ENCODE measurements at places on chromosomes 3 and 15.
A peak's percentile ranks its signal among the peaks of the same experiment; 100 is the strongest.

DNA sequence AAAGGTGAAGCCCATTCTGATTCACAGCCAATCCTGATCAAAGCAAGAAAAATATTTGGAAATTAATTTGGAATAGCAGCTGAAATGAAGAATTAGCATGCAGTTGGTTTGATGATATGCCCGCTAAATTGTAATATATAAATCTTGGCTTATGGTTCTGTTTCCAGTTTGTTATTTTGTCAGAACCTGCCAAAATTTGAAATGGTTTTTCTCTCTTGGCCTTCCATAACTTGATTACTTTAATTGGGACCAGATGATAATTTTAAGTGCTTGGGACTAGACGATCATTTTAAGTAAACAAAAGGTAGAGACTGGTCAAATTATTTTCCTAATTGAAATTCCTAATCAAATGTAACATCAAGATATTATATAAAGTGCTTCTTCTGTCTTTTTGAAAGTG lies 842.4 kb downstream of the TBL1XR1 start:
- DNase-seq, result no peak

DNA sequence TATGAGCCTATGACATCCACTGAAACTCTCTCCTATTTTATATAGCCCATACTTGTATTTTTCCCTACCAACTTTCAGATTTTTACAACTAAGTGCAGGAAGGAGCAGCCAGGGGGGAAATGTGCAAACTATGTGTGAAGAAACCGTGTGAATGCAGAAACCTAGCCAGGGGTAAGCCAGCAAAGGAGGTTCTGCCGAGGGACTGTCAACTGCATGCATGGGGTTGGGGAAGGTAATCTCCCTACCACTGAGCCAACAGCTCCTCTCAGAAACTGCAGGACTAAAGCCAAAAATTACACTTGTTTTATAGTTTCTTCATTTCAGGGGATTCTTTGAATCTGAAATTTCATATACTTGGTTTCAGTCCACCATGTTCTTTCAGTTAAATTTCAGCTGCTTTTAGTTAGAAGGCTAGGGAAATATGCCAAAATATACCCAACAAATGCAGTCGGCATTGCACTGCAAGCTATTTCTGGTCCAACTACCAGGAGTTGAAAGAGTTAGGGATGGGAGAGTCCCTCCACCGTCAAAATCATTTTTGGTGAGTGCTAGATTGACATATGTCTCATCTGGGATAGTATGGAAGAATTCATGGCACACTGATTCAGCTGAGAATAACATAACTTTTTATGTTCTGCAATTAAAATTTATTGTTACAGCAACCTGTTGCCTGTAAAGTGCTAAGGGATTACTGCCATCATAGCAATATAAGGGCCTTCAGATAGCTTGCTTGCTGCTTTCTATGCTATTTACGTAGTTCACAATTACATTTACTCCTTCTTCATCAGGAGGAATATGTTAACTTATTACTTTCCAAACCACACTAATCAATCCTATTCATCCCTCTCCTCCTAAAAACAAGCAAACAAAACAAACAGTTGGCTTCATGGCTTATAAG lies 904.2 kb downstream of the ROBO1 start:
- no peak for DNase-seq

DNA sequence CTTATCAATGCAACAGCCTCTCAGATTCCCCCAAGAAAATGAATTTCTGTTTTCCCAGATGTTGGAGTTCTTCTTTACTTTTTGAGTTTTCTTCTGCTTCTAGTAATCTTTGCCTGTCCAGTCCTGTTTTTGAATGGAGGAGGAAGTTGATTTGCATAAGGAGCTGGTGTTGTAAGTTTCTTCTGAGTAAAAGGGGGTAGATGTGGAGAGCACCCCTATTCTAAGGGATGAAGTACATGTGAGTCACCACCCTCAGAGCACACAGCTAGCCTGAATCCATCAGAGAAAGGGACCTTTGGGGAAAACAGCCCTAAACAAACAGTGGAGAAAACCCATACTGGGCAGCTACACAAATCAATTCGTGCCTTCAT lies 34.5 kb downstream of the ACAA1 start:
- DNase-seq, result no peak

- peak; percentile 84 for DNase-seq
These were observed 35.1 kb downstream of the CMTM6 start for GRCh38 chr3:32467333-32468070.

- no peak for DNase-seq
These were observed 16.9 kb downstream of the ICE2 start for GRCh38 chr15:60462027-60462426.
